ENCODE measurements at places on chromosomes 12 and 14.
A peak's percentile ranks its signal among the peaks of the same experiment; 100 is the strongest.

- DNase-seq = no peak
Observed at GRCh38 chr14:69928111-69928523, 48.9 kb downstream of the SMOC1 start.

- no peak for DNase-seq
Observed at GRCh38 chr14:25461780-25462179, 411.8 kb upstream of the STXBP6 start.

DNA sequence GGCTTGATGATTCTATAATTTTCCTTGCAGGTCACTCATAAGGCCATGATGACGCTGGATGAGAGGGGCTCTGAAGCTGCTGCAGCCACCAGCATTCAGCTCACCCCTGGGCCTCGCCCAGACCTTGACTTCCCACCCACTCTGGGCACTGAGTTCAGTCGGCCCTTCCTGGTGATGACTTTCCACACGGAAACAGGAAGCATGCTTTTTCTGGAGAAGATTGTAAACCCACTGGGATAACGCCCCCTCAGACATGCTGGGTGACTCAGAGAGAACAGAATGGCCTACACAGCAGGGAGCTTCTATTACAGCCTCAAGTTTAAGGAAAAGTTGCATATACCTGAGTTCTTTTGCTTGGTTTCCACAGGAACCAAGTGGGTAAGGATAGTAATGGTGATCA, 34.3 kb downstream of the SERPINA3 start:
- DNase-seq = no peak

DNA sequence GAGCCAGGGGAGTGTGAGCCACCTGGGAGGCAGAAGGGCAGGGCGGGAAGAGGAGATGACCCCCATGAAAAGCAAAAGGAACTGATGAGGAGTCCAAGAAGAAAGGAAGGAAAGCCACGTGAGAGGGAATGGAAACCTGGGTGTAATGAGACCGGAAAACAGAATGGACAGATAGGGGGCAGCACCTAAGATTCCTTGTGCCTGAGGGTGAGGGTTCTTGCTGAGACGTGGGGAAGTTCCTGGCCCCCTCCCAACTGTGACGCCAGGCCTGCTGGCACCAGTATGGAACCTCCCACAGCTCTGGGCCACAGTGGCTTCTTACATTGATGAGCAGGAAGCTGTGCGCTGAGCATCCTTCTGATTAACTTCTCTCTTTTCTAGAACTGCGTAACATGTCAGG, 30.8 kb downstream of the TTC7B start:
- DNase-seq = no peak

DNA sequence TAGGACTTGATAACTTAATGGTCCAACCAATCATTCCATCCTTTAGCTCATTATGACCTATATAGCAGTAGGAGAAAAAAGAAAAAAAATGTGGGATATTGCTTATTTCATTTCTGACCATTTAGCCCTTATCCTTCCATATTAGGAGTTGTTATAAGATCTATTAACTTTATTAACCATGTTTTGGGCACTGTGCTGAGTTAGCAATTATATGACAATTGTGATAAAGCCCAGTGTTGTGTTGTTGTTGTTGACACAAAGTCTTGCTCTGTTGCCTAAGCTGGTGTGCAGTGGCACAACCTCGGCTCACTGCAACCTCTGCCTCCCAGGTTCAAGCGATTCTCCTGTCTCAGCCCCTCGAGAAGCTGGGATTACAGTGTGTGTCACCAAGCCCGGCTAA, 569.7 kb upstream of the FOXG1 start:
- no peak for DNase-seq

- DNase-seq = no peak
Observed at GRCh38 chr14:75566752-75567151, 11.7 kb upstream of the FLVCR2 start.

GRCh38 chr12:690466-690865, 27.2 kb upstream of the NINJ2 start:
- no peak for DNase-seq

GRCh38 chr14:65927931-65928356, 515.4 kb downstream of the FUT8 start:
- DNase-seq = peak; percentile 53
